CD8-positive, alpha-beta T cell (primary cell): ENCODE measurements at places on chromosomes 12 and 14.

DNA sequence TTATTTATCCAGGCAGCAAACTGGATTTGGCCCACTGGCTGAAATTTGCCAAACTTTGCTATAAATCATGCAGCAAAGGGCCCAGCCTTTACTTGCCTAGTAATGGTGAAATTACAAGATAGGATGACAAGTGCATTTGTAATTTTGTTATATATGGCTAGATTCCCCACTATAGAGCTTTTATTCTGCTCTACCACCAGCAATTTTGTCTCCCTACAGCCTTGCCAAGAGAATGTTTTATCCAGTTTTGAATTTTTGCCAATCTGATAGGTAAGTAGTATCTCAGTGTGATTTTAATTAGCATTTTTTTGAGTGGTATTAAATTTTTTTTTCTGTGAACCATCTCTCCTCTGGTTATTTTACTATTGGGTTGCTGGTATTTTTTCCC lies 161.6 kb downstream of the SLC41A2 start:
- DNase-seq = no peak

DNA sequence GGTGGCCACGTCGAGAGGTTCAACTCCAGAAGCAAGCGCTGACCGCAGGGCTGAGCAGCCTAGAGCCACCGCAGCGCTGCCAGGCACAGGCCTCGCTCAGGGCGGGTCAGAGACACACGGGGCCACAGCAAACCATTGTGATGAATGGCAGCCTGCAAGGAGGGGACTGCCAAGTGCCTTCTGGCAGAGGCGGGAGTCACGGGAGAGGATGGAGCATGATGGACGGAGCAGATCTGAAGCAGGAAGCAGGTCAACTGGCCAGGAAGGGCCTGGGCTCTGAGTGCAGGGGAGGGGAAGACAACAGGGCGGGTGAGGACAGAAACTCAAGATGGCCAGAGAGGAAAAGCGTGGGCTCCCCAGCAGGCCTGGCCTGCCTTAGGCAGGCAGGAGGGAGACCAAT lies 49.8 kb downstream of the CDC42BPB start:
- DNase-seq = no peak

- DNase-seq = no peak
Observed at GRCh38 chr12:62933220-62933601, 1.7 kb downstream of the PPM1H start.

DNA sequence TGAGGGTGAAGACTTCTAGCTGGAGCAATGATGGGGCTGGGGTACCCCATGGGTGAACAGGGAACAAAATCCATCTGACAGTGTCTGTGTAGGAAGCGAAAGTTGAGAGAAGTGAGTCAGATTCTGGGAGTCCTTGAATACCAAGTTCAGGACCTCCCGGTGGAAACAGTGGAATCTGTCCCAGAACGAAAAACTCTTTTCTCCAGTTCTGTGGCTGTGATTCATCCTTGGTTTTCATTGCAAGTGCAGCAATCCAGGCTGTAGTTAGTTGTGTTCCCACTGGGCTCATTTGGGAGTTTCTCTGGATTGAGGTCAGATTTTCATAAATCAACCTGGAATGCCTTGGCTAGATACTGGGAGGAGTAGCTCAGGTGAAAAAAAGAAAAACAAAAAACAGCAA lies 120.7 kb downstream of the C12orf75 start:
- DNase-seq = no peak

GRCh38 chr12:51318846-51319599 lies 5.0 kb downstream of the BIN2 start:
- peak; percentile 75 for DNase-seq
